ENCODE measurements at places on chromosomes 16 and 17. TPM values are rescaled to one million over a fixed set of nuclear protein-coding genes. Genes with fewer than 3 reads are reported as not detected.
A peak's percentile ranks its signal among the peaks of the same experiment; 100 is the strongest.

DNA sequence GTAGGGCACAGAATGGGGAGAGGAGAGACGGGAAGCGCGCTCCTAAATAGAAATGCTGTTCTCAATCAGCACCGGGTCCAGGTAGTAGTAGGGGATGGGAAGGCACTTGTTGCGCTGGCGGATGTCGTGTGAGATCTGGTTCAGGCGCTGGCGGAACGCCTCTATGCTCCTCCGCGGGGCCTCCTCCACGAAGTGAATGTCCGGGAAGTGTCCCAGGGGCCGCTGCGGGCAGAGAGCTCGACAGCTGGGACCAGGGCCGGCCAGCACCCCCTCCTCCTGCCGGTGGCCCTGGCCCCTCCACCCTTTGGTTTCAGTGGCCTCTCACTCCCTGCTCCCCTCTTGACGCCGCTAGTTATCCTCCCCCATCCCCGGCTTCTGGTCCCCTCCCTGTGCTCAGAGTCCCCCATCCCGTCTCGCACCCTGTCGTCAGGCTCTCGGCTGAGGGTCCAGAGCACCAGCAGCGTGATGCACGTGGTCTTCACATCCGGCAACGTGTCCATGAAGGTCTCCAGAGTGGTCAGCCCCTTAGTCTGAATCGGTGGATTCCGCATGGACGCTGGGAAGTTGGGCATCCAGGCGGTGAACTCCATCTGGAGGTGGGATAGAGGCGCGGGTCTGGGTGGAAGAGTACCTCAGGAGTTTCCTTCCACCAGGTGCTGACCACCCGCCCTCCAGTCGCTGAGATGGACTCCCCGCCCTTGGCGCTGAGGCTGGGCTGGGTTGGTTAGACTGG, 14.6 kb downstream of the ALOX12B start:
- DNase-seq, result no peak

The CCL1 gene
- total RNA-seq, result not detected

- peak; percentile 59 for DNase-seq
Observed at GRCh38 chr16:3819746-3820724, 60.5 kb downstream of the CREBBP start.

DNA sequence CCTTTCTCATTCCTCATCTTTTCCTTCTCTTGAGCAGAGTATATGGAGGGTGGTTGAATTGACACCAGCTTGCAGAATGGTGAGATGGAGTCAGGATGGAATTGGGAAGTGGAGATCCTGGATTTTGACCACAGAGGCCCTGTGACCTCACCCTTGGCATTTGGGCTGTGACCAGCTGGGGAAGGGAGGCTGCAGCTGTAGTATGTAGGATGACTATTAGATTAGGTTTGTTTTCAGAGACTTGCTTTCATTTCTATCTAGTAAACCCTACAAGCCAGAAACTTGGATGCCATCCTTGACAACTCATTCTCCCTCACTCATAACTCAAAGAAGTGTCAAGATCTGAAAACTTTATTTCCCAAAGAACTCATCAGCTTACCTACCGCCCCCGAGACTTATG, 5.9 kb downstream of the GNGT2 start:
- DNase-seq, result no peak

The OR2C1 gene
- total RNA-seq, result not detected

- DNase-seq, result no peak
Observed at GRCh38 chr16:63612462-63613227, 1509.2 kb downstream of the CDH11 start.

The ZNF18 gene
- total RNA-seq, result 7.9 TPM

GRCh38 chr16:4261557-4262172, 11.2 kb downstream of the TFAP4 start:
- DNase-seq, result no peak

- DNase-seq, result no peak
Observed at GRCh38 chr17:75843577-75844529, at the start of gene UNC13D. Gene UNC13D (minus strand): TSS chr17:75844404. CDS start chr17:75844337, 67 bp downstream.

DNA sequence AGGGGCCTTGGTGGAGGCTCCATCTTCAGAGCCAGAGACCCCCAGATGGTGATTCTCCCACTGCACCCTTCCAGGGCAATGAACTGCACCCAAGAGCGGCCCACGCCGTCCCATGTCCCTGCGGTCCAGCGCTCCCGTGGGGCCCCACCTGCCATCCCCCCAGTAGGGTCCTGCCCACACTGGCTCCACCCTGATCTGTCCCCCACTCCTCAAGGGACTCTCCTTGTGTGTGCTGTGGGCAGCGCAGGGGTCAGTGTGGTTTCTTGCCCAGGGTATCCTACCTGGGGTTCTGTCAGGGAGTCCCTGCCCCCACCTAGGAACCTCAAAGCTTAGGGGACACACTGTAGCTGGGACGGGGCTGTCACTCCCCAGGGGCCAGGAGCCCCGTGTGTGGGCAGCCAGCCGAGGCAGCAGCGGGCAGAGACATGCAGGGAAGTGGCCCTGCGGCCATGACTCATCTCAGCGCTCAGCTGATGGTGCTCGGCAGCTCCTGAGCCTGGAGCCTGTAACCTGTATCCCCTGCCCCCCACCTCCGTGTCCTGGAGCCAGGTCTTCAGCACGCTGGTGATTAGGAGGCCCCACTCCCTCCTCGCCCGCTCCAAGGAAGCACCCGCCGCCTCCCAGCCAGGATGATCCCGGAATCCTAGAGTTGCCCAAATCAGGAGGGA, 35.7 kb upstream of the SSTR5 start:
- DNase-seq, result no peak
